LoVo (cell line): ENCODE measurements at places on chromosomes 4 and X.
A peak's percentile ranks its signal among the peaks of the same experiment; 100 is the strongest.

- DNase-seq = no peak
These were observed 51.0 kb downstream of the SPIN2B start for GRCh38 chrX:57070185-57070984.

DNA sequence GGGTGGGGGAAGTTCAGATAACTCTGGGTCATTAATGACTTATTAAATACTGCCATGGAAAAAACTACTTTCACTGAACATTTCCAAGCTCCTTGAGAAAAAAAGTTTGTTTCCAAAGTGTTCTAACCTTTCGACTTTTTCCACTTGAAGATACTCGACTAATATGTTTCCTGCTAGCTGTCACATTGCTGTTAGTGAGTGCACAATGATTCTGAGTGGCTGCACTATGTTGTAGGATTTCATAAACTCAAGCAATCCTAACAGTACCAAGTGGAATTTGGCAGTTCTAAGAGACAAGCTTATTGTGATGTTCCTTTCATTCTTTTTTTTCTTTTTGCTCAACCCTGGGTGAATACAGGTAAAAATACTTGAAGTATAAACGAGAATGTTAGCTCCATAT is 33.4 kb downstream of the GRXCR1 start:
- DNase-seq = no peak

GRCh38 chr4:55216863-55217635 is 91.7 kb upstream of the KDR start:
- no peak for DNase-seq

GRCh38 chr4:182748283-182748682 is 168.9 kb downstream of the DCTD start:
- DNase-seq = no peak

DNA sequence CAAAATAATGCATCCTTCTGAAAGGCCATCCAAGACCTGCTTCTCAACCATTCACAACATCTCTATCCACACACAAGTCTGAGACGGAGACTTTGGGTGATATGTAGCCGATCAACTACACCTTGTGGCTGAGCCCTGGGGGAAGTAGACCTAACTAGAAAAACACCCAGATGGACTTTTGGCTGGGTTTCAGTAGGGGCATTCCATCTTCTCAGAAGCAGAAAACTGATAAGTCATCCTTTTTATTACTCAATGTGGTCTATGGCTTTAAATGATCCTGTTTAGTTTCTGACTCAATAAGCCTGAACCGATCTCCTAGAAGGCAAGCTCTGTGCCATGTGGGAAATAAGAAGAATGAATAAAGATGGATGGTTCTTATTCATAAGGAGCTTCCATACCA is 82.5 kb upstream of the AFF2 start:
- DNase-seq = no peak

DNA sequence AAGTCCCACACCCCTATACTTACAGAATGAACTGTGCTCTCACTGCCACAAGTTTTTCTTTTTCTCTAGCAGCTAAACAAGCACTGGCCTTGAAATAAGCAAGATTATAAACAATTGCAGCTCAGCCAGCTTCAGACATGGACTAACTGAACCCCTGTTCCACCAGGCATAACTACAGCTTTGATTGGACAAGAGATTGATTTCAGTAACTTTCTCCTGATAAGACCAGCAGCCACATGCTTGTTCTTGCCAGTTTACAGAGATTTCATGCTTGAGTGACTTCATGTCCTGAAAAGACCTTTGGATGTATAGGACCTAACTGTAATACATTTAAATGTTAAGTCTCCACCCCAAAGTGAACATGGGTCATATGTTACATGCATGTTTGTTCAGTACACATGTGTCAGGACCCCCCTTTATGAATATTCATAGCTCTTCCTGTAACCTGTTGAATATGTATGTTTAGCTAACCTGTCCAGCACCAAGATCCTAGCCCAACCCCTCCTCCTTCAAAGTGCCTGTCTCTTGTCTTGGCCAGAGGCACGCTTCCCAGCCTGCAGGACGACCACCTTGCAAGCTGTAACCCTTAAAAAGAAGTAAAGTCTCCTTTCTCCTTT is 27.9 kb downstream of the ZNF275 start:
- no peak for DNase-seq

- no peak for DNase-seq
These were observed 663.2 kb upstream of the INTU start for GRCh38 chr4:126969360-126970235.

- peak; percentile 15 for DNase-seq
These were observed 66.6 kb downstream of the SNX25 start for GRCh38 chr4:185276036-185276435.

DNA sequence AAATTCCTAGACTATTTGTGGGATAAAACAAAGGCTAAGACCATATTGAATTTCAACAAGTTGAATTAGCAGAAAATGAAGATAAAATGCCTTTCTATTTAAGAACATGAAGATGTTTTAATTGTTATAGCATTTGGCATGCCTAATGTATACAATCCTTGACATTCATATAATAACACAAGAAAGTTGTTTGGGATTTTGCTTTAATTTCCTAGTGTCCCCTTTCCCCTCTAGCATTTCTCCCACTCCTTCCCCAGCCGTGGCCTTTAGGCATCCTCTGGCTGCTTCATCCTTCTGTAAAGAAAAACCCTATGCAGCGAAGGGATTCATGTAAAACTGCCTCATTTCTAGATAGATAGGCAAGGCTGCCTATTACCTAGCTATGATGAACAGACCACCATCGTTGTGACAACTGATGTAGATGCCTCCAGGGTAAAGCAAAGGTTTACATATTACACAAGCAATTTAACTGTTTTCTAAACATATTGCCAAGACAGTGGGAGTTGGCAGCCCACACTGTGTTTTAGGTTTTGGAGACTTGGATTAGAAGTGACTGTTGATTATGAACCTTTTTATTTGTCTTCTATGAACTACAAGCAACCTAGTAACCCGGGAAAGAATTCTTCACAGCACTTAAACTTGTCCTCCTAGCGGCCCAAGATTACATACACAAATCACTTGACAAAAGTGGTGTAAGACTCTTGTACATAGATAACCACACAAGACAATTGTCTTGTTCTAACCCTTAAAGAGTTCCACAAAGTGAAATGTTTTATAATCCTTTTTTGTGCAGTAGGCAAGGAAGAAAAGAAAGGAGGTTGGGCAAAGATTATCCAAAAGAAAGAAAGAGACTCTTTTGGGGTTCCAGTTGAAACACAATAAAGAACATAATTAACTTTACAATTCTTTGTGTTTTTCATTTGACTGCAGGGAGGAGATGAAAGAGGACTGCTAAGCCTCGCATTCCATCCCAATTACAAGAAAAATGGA is 59.9 kb downstream of the HHIP start:
- DNase-seq = no peak

- DNase-seq = no peak
These were observed 45.9 kb upstream of the SPRY1 start for GRCh38 chr4:123350726-123351125.

DNA sequence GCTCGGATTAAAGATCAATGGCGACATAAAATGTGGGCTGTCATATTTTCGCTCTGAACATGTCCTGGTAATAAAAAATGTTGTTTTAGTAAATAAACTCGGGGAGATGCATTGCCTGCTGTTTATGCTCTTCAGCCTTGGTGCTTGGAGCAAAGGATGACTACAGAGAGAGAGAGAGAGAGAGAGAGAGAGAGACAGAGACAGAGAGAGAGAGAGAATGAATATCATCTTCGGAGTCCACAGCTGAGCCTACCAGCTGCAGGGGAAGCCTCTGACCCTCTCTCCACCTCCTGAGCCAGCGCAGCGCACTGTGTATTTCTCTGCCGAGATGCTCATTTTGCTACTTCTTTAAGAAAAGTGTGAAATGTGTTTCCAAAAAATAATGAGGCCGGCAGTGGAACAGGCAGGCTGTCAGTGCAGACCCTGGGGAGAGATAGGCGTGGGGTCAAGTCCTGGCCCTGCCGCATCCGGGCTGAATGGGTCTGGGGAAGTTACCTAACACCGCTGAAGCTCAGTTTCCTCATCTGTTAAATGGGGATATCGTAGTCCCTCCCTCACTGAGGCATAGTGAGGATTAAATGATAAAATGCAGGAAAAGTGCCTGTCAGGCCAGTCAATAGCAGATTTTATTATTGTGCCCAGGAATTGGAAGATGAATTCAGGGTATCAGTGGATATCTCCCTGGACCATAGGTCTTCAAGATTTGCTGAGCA is 58.5 kb upstream of the LGI2 start:
- DNase-seq = no peak

DNA sequence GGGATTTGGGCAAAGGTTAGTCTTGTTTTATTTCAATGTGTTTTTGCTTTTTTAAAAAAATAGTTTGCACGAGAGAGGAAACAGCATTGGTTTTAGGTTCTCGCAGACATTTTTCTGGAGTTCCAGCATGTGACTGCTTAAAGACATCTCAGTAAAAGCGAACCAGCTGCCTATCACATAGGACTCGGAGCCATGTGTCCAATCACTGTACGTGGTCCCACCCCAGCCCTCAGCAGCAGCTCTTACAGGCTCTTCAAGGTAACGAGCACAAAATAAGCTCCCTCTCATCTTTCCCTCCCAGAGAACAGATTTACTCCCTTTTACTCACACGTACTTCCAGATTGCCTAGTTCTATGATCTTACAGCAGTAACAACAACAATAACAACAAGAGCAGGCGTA is 68.7 kb downstream of the MCF2 start:
- no peak for DNase-seq

- DNase-seq = no peak
These were observed 126.7 kb upstream of the EDNRA start for GRCh38 chr4:147354237-147354636.

GRCh38 chrX:131840799-131841495 is 182.2 kb upstream of the STK26 start:
- DNase-seq = no peak

DNA sequence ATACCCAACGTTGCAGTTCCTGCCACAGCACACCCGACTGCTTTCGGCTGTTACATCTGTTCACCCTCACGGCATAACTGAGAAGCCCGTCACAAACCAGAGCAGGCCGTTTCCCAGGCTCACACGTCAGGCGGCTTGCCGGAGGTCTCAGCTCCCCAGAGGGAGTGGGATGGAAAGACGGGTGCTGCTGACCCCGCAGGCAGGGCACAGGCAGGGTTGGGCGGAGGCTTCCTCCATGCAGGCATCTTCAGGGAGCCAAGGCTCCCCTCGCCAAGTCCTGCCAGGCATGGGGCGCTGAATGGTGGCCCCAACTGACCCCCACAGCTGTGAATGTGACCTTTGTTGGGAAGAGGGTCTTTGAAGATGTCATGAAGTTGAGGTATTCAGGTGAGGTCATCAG is 57.5 kb downstream of the ACOX3 start:
- DNase-seq = no peak

DNA sequence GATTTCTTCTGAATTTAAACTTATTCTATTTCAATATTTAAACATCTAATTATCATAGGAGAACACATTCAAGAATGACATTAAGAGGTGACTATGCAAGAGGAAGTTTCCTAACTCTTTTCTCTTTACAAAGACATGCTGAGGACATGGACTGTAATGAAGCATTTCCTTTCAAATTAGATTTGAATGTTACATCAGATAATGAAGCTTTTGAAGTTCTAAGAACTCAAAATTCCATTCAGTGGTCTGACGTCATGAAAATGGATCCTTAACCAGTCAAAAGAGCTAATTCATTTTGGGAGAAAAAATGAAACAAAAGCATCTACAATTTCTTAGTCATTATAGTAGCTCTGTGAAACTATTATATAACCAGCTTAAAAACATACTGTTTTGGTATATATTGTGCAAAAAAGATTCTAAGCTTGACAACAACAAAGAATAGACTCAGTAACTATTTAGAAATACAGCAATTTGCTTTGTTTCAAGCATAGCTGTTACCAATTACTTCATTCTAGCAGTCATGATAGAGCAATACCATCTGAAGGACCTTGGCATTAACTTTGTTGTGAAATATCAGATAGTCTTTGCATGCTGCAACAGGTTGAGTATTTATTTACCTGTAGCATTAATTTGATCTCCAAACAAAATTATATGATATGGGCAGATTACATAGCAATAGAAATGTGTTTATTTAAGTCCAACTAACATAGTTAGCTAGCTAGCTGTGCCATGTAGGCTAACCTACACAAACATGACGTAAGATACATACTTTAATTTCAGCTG is 13.7 kb upstream of the DTHD1 start:
- no peak for DNase-seq

DNA sequence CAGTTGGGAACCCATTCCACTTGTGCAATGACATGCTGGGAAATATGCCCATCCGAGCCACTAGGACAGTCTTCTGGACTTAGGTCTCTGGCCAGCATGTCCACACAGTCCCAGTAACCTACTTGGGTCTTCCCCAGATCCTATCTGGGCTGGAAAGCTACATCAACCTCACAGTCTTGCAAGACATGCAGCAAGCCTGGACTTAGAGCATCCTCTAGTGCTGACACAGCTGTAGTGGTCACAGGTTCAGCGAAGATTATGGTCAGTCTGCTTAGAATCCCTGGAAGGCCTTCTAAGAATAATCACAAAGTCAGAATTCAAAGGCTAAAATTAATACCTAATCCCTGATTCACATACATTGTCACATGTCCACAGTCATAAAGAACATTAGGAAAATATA is 842.7 kb downstream of the STPG2 start:
- no peak for DNase-seq

DNA sequence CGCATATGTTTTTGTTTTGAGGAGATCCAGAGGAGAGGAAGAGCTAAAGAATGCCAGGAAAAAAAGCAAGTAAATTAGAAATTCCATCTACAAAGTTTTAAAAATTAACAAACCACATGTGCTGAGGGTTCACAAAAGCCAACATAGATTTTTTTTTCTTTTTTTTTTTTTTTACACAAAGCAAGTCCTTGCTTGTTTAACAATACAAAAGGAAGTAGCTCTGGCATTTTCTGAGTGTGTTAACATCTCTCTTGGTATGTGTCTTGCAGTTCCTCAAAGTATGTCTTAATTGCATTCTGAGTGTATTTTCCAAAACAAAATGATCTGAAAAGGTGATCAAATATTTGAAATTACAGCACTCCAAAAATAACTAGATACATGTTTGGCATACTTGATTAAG is 1682.7 kb upstream of the AGA start:
- DNase-seq = no peak

GRCh38 chr4:62170235-62170634 is 970.1 kb downstream of the ADGRL3 start:
- no peak for DNase-seq

GRCh38 chrX:103407776-103408175 is 31.4 kb downstream of the BEX3 start:
- no peak for DNase-seq

- no peak for DNase-seq
These were observed 1.4 kb downstream of the COQ2 start for GRCh38 chr4:83283181-83283580.

DNA sequence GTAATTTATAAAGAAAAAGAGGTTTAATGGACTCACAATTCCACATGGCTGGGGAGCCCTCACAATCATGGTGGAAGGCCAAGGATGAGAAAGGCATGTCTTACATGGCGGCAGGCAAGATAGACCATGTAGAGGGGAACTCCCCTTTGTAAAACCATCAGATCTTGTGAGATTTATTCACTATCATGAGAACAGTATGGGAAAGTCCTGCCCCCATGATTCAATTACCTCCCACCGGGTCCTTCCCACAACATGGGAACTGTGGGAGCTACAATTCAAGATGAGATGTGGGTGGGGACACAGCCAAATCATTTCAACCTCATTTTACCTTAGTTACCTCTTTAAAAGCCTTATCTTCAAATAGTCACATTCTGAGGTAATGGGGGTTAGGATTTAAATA is 30.9 kb upstream of the ELOVL6 start:
- no peak for DNase-seq

- DNase-seq = no peak
These were observed 126.8 kb downstream of the PAPSS1 start for GRCh38 chr4:107593230-107593629.
